Thoracic aorta (tissue), 2 donors: ENCODE measurements at places on chromosomes 1 and 21. TPM values are rescaled to one million over a fixed set of nuclear protein-coding genes. Genes with fewer than 3 reads are reported as not detected.

OR2L3 gene
- not detected for total RNA-seq

LINGO4 gene
- not detected for total RNA-seq

TCEA3 gene
- total RNA-seq: 22.2 TPM

DRAXIN gene
- total RNA-seq: not detected
